Activated CD8-positive, alpha-beta T cell treated with anti-CD3 and anti-CD28 coated beads, Interleukin-2, amount 10 ng/mL, durations not matched to agents 7 days and 5 days (primary cell): ENCODE measurements at places on chromosomes 2 and 18.
A peak's percentile ranks its signal among the peaks of the same experiment; 100 is the strongest.

- peaks cover 61% of the 10 kb centered on the region for H3K27me3 ChIP-seq
- H3K4me1 ChIP-seq = peaks cover 9% of the 10 kb centered on the region
- H3K36me3 ChIP-seq = peaks cover 2% of the 10 kb centered on the region
- H3K4me3 ChIP-seq = peak overlapping the region; percentile 40
Measured at GRCh38 chr2:44748-45341, 1.5 kb downstream of the FAM110C start.

DNA sequence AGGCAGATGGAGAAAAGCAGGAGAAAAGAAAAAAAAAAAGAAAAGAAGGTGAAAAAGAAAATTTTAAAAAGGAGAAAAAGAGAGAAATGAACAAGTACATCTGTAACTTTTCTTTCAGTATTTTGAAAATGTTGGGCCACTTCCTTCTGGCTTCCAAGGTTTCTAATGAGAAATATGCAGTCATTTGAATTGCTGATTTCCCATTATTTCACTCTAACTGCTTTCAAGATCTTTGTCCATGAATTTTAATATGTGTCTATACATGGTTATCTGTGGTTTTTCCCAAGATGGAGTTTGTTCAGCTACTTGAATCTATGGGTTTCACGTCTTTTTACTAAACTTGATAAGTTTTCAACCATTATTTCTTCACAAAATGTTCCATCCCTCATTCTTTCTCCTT is 14.3 kb upstream of the MPP4 start:
- no peak overlapping the region for H3K4me3 ChIP-seq
- H3K27me3 ChIP-seq = no peaks in the 10 kb centered on the region
- no peak for DNase-seq
- H3K4me1 ChIP-seq = peaks cover 4% of the 10 kb centered on the region

- peaks cover 5% of the 10 kb centered on the region for H3K27me3 ChIP-seq
- peaks cover 31% of the 10 kb centered on the region for H3K4me1 ChIP-seq
- peak overlapping the region; percentile 2 for H3K27ac ChIP-seq
- DNase-seq = peak; percentile 23
- no peaks in the 10 kb centered on the region for H3K36me3 ChIP-seq
Measured at GRCh38 chr2:17578466-17578928, 38.0 kb downstream of the VSNL1 start.

GRCh38 chr2:101770726-101771125 is 73.2 kb downstream of the MAP4K4 start:
- H3K27ac ChIP-seq = no peak overlapping the region
- H3K4me1 ChIP-seq = peaks cover 73% of the 10 kb centered on the region
- DNase-seq = peak; percentile 31
- H3K27me3 ChIP-seq = no peaks in the 10 kb centered on the region

DNA sequence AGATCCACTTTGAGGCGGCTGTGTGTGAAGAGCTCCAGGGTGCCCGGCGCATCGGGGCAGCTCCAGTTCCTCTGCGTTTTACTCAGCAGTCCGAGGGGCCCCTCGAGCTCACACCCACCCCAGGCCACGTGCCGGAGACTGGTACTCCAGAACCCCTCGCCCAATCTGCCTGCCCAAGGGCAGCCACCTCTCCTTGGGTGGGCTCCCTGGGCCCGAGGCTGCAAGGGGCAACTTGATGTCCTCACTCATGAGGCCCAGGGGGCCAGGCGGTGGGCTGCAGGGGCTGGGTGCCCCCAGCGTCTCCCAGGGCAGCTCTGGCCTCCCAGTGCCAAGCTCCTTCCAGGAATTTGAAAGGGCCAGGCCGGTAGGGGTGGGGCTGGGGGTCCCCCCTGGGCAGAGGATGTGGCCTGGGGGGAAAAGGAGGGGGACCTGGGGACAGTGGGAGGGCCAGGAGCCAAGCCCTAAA is 16.7 kb downstream of the RAMP1 start:
- H3K4me3 ChIP-seq = no peak overlapping the region
- no peaks in the 10 kb centered on the region for H3K36me3 ChIP-seq
- no peaks in the 10 kb centered on the region for H3K27me3 ChIP-seq

DNA sequence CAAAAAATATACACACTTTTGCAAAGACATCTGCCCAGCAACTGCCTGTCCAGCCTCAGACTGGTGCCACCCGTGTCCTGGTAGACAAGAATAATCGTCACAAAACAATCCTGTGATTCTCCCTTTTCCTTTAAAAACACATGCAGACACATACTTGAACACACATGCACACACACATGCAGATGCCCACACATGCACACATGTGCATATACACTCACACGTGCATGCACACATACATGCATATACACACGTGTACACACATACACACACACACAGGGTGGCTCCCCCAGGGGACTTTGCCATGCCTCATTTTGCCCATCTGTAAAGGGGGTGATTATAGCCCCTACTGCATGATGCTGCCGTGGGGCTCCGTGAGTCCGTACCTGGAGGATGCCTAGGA is 24.9 kb upstream of the ALPP start:
- H3K4me1 ChIP-seq = peaks cover 6% of the 10 kb centered on the region
- H3K27me3 ChIP-seq = peaks cover 30% of the 10 kb centered on the region
- H3K27ac ChIP-seq = no peak overlapping the region
- DNase-seq = no peak
- no peak overlapping the region for H3K4me3 ChIP-seq
- H3K36me3 ChIP-seq = no peaks in the 10 kb centered on the region

GRCh38 chr2:99701503-99701902 is 211.7 kb upstream of the REV1 start:
- DNase-seq = no peak
- peaks cover 18% of the 10 kb centered on the region for H3K27me3 ChIP-seq
- peaks cover 2% of the 10 kb centered on the region for H3K4me1 ChIP-seq
- H3K27ac ChIP-seq = no peak overlapping the region
- H3K4me3 ChIP-seq = no peak overlapping the region

- H3K27ac ChIP-seq = peak overlapping the region; percentile 91
- peak overlapping the region; percentile 60 for H3K4me3 ChIP-seq
- no peaks in the 10 kb centered on the region for H3K27me3 ChIP-seq
Measured at GRCh38 chr2:230319211-230319862, 7.7 kb upstream of the SP140L start.

DNA sequence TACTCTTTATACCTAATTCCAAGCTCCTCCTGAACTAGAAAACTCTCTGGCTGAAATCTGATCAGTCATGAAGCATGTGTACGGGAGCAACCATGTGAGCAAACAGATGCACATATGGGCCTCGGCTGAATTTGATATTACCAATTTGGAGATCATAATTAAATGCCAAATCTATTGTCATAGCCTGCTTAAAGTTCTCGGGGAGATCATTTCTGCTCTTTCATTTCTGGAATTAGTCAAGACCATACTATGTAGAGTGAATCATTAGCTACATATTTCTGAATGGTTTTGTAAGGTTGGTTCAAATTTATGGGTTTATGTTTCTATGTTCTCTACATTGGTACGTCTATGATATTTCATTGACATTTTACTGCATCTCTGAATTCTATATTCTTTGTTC is 205.5 kb downstream of the UBE2E3 start:
- no peak for DNase-seq
- H3K27ac ChIP-seq = no peak overlapping the region
- no peaks in the 10 kb centered on the region for H3K27me3 ChIP-seq
- no peak overlapping the region for H3K4me3 ChIP-seq
- peaks cover 22% of the 10 kb centered on the region for H3K4me1 ChIP-seq

DNA sequence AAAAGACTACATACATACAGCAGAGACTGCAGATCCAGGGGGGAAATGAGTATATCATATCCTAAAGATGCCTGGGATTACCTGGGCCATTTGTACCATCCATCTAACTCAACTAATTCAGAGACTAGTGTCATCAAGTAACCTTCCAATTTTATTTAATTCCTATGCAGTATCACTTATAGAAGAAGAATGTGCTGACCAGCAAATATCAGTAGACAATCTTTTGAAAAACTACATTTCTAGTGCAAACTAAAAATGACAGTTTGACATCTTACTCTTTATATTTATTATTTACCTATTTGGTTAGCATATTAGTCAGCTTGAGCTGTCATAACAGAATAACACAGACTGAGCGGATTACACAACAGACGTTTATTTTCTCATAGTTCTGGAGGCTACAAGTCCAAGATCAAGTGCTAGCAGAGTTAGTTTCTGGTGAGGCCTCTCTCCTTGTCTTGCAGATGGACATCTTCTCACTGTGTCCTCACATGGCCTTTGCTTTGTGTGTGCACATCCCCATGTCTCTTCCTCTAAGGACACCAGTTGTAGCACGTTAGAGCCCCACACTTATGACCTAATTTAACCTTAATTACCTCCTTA is 47.0 kb downstream of the NCKAP5 start:
- H3K4me3 ChIP-seq = no peak overlapping the region
- DNase-seq = no peak
- H3K27me3 ChIP-seq = no peaks in the 10 kb centered on the region
- no peaks in the 10 kb centered on the region for H3K36me3 ChIP-seq
- H3K4me1 ChIP-seq = no peaks in the 10 kb centered on the region

- peaks cover 85% of the 10 kb centered on the region for H3K27me3 ChIP-seq
- H3K4me1 ChIP-seq = peaks cover 14% of the 10 kb centered on the region
- H3K4me3 ChIP-seq = no peak overlapping the region
- DNase-seq = no peak
- H3K27ac ChIP-seq = no peak overlapping the region
Measured at GRCh38 chr2:104861351-104862057, 7.6 kb downstream of the POU3F3 start.

DNA sequence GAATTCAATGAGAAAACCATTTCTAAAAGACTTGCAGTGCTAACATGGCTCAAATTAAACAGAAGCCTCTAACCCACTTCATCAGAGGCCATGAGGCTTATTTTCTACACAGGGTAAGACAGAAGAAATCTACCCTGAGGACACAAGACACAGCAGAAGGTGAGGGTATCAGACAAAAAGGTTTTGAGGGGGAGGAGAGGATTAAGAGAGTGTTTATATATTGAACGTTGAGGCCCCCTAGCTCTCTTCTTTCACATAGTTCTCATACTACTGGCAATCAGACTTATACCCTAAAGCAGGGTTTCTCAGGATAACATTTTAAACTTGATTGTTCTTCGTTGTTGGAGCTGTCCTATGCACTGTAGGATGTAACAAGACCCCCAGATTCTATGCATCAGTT is 21.4 kb downstream of the ORC4 start:
- H3K36me3 ChIP-seq = peaks cover 44% of the 10 kb centered on the region
- no peak overlapping the region for H3K4me3 ChIP-seq
